ENCODE measurements at places on chromosomes 16 and 17. TPM values are rescaled to one million over a fixed set of nuclear protein-coding genes. Genes with fewer than 3 reads are reported as not detected.

GRCh38 chr17:82126556-82127314, 28.7 kb upstream of the FASN start:
- no peaks in the 10 kb centered on the region for H3K36me3 ChIP-seq
- no peak overlapping the region for H3K4me3 ChIP-seq
- H3K27ac ChIP-seq: no peak overlapping the region
- H3K27me3 ChIP-seq: no peaks in the 10 kb centered on the region
- DNase-seq: no peak
- H3K4me1 ChIP-seq: no peaks in the 10 kb centered on the region

Gene FBXO39
- not detected for total RNA-seq

GRCh38 chr16:4980691-4981090, 22.6 kb downstream of the SEC14L5 start:
- DNase-seq: no peak
- H3K27ac ChIP-seq: no peak overlapping the region
- peaks cover 17% of the 10 kb centered on the region for H3K27me3 ChIP-seq
- H3K4me3 ChIP-seq: no peak overlapping the region
- no peaks in the 10 kb centered on the region for H3K36me3 ChIP-seq

DNA sequence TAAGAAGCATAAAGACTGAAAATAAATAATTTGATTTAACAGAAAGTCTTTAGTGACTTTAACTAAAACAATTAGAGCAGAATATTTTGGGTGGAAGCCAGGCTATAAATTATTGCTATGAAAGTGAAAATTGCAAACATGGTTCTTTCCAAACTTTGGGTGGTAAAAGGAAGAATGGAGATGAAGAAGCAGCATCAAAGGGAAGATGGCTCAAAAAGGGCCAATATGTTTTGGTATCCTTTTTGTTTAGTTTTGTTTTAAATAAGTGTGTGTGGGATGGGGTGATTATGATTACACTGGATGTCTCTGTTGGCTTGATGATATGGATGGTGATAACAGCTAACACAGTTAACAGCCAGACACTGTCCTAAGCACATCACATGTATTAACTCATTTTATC, 153.7 kb downstream of the CYB561 start:
- H3K27me3 ChIP-seq: no peaks in the 10 kb centered on the region
- no peak overlapping the region for H3K4me3 ChIP-seq

Gene PRDM7
- total RNA-seq: not detected

Gene NPIPB8
- total RNA-seq: not detected

Gene TK1
- total RNA-seq: 61.7 TPM

Gene TIMP2
- 19.8 TPM for total RNA-seq

- no peaks in the 10 kb centered on the region for H3K27me3 ChIP-seq
- peaks cover 15% of the 10 kb centered on the region for H3K4me1 ChIP-seq
- no peak overlapping the region for H3K4me3 ChIP-seq
- no peak for DNase-seq
- no peaks in the 10 kb centered on the region for H3K36me3 ChIP-seq
Measured at GRCh38 chr16:69921127-69921526, 30.0 kb upstream of the CLEC18A start.

GRCh38 chr17:72970246-72970645, 122.2 kb downstream of the SLC39A11 start:
- no peak overlapping the region for H3K4me3 ChIP-seq
- H3K36me3 ChIP-seq: no peaks in the 10 kb centered on the region
- H3K4me1 ChIP-seq: peaks cover 21% of the 10 kb centered on the region
- no peak overlapping the region for H3K27ac ChIP-seq

Gene KRTAP1-1
- total RNA-seq: not detected

DNA sequence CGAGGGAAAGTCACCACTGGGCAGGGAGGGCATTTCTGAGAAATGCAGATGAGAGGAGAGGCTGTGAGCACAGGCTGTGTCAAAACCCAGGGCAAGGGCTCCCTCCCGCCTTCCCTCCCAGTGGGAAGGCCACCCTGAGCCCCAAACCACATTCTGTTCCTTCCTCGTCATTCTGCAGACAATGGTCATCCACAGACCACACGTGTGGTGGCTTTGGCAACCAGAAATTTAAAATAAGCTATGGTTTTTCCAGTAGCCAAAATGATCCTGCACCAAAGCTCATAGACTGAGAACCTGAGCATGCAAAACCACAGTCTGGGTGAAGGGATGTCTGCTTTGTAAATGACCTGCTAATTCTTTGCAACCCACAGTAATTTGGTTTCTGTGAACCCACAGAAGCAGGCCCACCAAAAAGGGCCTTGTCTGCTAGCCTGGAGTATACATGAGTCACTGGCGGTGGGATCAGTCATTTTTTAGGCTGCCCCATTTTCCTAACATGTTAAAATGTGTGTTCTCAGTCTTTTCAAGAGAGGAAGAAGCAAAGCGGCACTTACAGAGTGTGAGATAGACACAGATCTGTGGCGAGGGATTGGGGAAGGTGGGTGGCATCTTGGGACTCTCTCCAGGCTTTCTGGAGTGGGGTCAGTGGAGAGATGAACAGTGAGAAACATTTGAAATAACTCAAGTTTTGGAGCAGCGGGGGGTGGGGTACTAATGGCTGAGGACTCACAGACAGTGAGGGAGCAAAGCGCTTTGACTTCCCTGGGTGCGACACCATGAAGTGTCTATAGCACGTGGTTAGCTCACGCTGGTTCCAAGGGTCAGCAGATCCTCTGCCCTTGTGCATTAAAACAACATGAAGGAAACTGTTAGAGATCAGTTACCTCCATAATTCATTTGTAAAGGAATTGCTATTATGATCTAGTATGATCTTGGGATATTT, 20.5 kb downstream of the GRB7 start:
- H3K27ac ChIP-seq: no peak overlapping the region
- peaks cover 27% of the 10 kb centered on the region for H3K27me3 ChIP-seq
- no peak for DNase-seq

GRCh38 chr16:21666772-21667171, 3.0 kb downstream of the OTOA start:
- peaks cover 14% of the 10 kb centered on the region for H3K27me3 ChIP-seq
- no peaks in the 10 kb centered on the region for H3K36me3 ChIP-seq
- H3K27ac ChIP-seq: peak overlapping the region; percentile 48
- peak overlapping the region; percentile 5 for H3K4me3 ChIP-seq
- peaks cover 29% of the 10 kb centered on the region for H3K4me1 ChIP-seq
- peak; percentile 71 for DNase-seq

- peaks cover 10% of the 10 kb centered on the region for H3K4me1 ChIP-seq
- no peak overlapping the region for H3K27ac ChIP-seq
- no peak overlapping the region for H3K4me3 ChIP-seq
Measured at GRCh38 chr17:50471009-50471905, 2.6 kb upstream of the CHAD start.

DNA sequence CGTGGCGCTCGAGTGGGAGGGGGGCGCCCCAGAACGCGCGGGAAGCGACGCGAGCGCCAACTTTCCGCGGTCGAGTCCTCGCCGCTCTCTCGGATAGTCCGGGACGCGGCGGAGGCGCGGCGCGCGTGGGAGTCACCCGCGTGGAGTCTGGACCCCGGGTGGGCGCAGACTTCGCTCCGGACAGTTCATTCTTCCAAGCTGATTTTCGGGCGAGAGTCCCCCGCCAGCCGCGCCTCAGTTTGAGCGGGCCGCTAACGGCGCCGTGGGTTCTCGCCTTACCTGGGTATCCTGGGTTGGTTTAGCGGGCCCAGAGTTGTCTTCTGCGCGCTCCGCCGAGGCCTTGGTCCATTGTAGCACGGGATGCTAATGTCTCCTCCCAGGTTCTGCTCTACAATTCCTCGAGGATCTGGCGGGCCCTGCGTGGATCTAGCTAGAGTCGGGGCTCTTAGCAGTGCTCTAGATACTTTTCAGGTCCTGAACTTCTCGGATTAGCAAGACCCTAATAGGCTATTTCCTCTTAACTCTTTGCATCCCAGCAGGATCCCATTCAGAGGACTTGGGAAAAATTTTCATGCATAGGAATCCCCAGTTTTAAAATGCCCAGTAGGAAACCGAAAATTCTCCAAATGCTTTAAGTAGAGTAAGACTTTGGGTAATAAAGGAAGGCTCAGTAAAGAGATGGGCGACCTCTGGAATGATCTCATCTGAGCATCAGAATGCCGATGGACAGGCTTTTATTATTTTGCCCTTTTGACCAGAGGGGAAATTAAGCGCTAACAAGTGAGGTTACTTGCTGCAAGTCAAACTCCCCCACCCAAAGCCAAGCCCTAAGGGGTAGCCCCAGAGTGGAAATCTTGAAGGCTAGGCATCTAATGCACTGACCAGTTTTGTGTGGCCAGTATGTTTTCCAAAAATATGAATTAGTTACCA, 537 bp upstream of the GJC1 start:
- H3K36me3 ChIP-seq: no peaks in the 10 kb centered on the region
- H3K4me1 ChIP-seq: peaks cover 17% of the 10 kb centered on the region
- no peak overlapping the region for H3K27ac ChIP-seq

Measured in neural progenitor cell (in vitro differentiated cells).